ENCODE measurements at places on chromosomes 5 and 9.

GRCh38 chr9:7246917-7247522 lies 489.2 kb downstream of the KDM4C start:
- no peak for DNase-seq

DNA sequence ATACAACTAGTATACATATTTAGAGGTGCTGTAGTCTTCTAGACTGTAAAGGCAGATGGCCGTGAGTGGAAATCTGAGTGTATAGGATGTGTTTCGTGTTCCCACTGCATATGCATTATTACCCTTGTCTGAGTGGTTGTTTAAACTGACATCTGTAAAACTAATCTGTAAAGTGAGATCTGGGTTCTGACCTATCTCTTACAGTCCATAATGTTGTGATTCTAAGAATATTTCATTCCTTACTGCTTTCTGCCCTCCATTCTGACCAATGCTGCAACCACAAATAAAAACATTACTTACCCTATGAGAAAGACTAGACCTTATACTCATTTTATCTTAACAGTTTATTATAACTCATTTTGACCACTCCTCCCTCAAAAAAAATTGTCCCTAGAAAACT lies 47.6 kb upstream of the MACIR start:
- no peak for DNase-seq

GRCh38 chr5:173884402-173885053 lies 3.6 kb upstream of the CPEB4 start:
- no peak for DNase-seq

GRCh38 chr9:114339130-114339908 lies 9.7 kb downstream of the ORM2 start:
- DNase-seq = no peak

GRCh38 chr5:74640954-74641734 lies 616 bp upstream of the ENC1 start:
- peak; percentile 13 for DNase-seq

- DNase-seq = no peak
These were observed 36.2 kb upstream of the POU5F2 start for GRCh38 chr5:93777620-93778019.

- DNase-seq = no peak
These were observed 187.6 kb upstream of the DMRT1 start for GRCh38 chr9:653856-654387.

DNA sequence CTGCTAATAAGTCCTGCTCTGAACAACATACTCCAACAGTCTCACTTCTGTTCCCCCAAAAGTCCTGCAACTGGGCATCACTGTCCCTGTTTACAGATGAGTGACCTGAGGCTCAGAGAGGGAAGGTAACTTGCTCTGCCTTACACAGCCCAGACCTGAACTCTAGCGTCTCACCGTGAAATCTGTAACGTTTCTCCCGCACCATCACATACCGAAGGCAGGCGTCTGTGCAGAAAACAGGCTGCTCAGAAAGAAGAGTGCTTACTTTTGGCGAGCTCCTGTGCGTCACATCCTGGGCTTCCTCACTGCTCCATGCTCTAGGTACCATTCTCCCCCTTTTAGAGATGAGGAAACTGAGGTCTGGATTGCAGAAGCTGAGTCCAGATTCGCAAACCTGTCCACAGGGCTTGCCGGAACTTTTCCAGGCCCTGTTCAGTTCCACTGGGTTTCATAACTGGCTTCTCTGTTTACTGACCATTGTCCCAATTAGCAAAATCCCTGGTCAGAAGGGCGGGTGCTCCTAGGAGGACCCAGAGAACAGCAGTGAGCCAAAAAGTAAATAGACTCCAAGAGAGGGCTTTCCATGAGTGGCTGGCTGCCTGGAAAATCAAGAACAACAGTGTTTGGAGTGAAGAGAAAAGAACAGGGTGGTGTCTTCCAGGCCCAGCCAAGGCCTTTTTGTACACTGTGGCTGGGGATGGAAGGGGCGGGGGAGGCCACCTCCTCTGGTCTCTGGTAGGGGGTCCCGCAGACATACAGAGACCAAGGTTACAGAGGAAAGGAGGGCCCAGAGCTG lies 27.1 kb downstream of the GSN start:
- no peak for DNase-seq

DNA sequence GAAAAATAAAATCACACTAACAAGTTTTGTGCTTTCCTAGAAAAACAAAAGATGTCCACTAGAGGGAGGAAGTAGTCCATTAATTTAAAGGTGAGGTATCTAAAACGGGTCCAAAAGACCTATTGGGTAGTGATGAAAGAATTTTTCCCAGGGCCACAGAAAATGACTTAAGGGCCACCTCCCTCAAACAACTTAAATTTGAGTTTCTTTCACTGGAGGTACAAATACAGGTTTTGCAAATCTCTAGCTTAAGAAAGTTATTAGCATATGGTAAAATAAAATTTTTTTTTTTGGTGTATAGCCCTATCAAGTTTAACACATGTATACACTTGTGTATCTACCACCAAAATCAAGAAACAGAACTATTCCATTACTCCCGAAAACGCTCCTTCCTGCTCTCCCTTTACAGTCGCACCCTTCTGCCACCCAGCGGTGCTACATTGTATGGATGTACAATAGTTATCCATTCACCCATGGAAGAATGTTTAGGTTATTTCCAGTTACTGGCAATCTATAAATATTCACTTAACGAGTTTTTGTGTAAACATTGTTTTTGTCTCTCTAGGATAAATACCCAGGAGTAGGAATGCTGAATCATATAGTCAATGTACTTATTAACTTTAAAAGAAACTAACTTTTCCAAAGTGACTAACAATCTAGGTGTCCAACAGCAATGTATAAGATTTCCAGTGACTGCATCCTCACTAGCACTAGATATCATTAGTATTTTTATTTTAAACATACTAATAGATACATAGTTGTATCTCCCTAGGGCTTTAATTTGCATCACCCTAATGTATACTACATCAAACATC lies 21.9 kb downstream of the DEPDC1B start:
- DNase-seq = no peak

DNA sequence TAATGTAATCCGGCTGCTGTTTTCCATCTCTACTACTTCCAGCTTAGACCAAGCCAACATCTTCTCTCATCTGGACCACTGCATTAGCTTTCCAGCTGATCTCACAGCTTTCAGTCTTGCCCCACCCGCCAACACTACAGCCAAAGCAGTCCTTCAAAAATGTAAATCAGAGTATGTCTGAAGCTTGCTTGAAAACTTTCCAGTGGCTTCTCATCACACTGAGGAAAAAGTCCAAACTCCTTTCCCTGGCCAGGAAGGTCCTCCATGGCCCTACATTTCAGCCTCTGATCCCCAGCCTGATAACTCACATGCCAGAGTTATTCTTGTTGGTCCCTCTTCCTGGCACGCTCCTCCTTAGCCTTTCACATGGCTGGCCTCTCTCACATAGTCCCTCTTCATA lies 38.5 kb downstream of the TTC1 start:
- DNase-seq = no peak

GRCh38 chr5:43192558-43193180 lies 644 bp downstream of the NIM1K start:
- DNase-seq = no peak

DNA sequence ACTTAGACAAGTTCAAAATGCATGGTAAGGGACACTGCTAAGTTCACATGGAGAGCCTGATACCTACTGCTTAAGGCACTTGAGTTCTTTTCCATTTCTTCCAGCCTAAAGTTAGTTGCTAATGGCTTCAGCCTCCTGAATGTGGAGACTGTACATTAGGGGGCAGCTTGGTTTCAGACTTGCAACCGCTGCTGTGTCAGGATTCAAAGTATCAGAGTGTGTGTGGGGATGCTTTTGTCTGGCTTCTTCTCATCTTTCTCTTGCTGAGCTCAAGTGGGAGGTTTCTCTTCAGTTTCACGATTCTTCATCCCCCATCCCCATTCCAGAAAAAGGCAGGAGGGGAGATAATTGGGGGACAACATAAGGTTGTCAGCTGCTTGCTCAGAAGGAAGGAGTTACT lies 49.4 kb downstream of the ATP10B start:
- DNase-seq = no peak

GRCh38 chr9:93598647-93599241 lies 22.4 kb downstream of the PHF2 start:
- DNase-seq = no peak

- DNase-seq = no peak
These were observed 196.2 kb downstream of the DTWD2 start for GRCh38 chr5:118791926-118792734.

DNA sequence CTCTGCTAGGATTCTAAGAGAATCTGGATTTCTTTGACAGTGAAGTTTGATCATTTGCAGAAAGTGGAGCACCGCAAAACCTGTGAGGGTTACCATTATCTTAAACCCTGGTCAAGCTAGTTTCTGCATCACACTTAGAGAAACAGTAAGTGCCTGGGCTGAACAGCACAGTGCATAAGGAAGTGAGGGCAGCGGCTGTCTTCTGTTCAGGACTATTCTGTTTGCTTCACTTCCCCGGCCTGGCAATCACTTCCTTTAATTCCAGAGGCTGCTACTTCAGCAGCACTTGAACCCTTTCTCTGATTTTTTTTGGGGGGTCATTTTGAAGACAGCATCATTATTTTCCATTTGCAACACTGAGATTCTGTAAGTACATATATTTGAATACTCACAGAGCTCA lies 32.0 kb downstream of the SEMA6A start:
- DNase-seq = no peak
